ENCODE measurements at places on chromosomes 4 and X. TPM values are rescaled to one million over a fixed set of nuclear protein-coding genes. Genes with fewer than 3 reads are reported as not detected.

The EXOC1L gene
- total RNA-seq: not detected

The C4orf50 gene
- not detected for total RNA-seq

GRCh38 chr4:77148078-77148477, 8.9 kb upstream of the CCNG2 start:
- no peak for DNase-seq

DNA sequence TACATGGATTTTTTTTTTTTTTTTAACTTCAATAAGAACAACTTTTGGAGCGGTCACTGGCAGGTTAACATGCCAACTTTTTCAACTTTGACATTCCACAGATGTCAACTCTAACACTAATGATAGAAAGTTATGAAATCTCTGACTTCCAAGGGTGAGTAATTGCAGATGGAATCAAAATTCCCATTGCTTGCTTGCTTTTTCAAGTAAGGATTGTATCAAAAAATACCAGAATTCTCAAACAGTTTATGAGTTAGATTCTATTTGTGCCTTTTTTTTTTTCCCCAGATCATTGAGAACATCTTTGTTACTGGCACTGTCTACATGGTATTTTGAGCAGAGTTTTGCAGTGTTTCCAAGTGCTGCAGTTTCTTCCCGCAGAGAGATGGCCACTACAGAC, 50.3 kb upstream of the OTUD4 start:
- DNase-seq: no peak

DNA sequence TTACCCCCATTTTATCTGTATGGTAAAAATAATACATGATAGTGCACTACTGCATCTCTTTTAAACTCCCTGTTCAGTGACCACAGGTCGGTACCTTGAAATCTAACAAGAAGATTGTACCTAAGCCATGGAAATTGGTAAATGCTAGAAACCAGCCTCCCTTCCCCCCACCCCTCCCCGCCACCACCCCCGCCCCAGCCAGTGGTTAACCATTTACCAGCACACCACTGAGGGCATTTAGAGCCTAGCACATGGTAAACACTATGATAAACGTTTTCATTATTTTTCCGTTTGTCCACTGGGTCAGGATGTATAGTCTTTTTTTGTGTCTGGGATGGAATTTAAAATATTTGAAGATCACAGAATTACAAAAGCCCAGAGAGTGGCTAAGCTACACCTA, 703 bp upstream of the FTSJ1 start:
- DNase-seq: no peak

All from SJSA1 (cell line).